ENCODE measurements at places on chromosomes 2 and 18.

DNA sequence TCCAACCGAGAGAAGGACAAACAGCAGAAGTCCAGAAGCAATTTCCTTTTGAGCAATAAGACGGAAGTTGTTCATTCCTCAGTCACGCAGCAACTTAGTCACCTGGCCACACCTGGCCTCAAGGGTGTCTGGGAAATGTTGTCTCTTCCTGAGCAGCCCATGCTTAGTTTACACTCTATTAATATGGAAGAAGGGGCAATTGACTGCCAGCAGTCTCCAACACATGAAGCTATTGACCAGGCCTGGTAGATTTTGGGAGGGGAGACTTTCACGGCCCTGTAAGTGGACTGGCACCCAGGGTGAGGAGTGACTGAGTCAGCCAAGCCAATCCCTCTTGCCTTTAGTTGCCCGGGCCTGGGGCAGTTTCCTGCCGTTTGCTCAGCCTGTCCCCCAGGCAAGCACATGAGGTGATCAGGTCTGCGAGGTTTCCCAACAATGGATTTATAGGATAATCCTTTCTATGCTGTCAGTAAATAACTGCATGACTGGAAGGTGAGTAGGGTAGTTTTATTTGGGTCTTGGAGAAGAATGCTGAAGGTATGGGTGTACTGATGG lies 43.8 kb upstream of the PPP4R1 start:
- DNase-seq = no peak

- DNase-seq = no peak
Measured at GRCh38 chr2:216637472-216637871, 4.3 kb downstream of the IGFBP2 start.

DNA sequence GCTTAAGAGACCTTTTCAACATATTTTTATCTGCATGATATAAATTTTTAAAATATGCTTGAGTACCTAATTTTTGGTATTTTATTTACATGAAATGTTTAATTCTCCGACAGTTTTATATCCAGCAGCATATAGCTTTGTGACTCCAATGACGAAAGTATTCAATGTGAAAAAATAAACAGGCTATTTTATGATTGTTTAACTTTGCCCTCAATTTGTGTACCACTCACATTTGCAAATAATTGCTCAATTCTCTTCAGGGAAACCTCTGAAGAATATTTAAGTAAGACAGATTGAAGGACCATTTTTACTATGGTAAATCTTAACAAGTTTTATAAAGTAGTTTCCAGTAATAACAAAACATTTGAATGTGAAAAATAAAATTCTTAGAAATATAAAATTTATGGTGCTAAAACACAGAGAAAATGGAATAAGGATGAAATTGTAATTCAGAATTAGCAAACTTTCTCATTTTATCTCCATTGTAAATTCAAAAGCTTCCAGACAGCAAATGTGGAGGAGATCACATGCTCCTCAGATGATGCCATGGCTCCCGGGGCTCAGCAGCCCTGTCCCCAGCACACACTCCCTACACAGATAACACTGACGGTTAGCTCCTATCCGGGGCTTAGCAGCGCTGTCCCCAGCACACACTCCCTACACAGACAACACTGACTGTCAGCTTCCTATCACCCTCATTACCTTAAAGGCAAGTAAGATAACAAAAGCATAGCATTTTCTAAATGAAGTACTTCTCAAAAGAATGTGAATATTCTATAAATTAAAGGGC lies 39.7 kb downstream of the SH3YL1 start:
- no peak for DNase-seq

- no peak for DNase-seq
Measured at GRCh38 chr2:203875471-203875870, 7.9 kb downstream of the CTLA4 start.

- DNase-seq = no peak
Measured at GRCh38 chr18:7307030-7307429, 76.1 kb downstream of the LRRC30 start.

DNA sequence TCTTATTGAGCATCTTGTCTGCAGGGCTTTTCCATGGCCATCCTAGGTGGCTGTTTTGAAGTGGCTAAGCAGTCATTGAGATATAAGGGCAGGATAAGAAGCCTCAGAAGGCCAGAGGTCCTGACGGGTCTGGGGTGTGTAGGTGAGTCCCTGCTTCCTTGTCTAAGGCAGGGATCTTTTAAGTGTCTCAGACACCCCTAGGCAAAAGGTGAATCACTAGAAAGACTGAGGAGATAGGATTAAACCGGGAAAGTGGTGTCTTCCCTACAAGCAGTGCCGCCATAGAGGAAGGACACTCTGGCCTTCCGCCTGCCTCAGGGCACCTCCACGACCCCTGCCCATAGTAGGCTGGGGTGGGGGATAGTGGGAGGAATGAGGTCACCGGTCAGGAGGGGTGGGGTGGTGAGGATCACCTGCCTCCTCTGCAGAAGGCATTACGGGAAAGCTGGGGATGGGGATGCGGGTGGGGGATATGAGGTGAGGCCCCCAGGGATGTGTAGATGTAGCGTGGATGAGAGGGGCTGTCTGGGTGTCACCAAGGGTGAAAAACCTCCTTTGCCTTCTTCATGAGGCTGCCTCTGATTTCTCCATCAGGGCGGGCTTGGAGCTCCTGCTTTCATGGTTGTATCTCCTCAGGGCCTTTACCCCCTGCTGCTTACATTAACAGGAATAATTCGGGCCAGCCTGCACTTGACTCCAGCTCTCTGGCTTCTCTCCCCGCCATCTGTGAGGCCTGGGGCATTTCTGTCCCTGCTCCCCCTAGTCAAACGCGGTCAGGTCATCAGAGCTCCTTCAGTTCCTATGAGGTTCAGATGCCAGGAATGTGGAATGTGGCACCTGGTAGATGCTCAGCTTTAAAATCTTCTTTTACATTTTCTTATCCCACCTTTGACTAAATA lies 244.0 kb downstream of the DYSF start:
- DNase-seq = no peak

- no peak for DNase-seq
Measured at GRCh38 chr2:229646186-229646723, 68.1 kb downstream of the DNER start.

GRCh38 chr2:149360106-149360505 lies 29.7 kb downstream of the LYPD6 start:
- no peak for DNase-seq

- DNase-seq = no peak
Measured at GRCh38 chr18:12295389-12296086, 12.5 kb upstream of the TUBB6 start.

DNA sequence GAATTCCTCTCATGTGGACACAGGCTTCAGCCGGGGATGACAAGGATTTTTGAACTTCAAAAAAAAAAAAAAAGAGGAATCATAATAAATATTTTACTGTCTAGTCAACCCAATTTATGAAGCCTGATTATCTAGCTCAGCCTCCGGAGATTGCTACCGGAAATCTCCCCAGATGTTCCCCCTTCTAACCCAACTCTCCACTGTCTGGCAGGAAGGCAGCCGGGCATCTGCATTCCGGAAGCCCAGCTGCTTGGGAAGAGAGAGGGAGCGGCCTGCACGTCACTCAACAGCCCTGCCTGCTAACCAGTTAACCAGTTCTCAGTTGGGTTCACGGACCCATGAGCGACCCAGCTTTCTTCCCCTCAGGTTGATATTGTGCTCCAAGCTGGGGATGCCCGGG lies 87.2 kb upstream of the POU3F3 start:
- no peak for DNase-seq

DNA sequence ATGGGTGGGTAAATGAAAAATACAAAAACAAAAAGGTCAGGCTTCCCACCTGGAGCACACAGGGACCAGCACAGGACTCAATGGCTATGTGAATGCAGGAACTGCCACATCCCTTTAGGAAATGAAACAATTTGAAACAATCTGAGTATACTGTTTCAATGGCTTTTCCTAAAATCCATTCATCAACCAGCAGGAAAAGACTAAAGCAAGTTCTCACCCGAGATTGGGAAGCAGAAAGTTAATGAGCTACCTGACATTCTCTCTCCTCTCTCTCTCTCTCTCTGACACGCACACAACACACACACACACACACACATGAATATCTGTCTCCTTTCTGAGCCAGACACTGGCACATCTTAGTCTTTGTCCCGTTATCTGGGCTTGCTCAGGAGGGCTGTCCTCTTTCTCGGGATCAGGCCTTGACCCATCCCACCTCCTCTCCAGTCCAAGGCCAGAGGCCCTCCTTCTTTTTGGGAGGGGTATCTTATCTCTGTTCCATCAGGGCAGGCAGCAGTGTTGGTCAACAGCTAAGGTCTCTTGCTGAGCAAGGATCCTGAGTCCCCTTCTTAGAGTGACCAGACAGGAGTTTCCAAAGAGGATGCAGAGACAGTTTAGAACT lies 11.6 kb upstream of the LRRFIP1 start:
- no peak for DNase-seq

DNA sequence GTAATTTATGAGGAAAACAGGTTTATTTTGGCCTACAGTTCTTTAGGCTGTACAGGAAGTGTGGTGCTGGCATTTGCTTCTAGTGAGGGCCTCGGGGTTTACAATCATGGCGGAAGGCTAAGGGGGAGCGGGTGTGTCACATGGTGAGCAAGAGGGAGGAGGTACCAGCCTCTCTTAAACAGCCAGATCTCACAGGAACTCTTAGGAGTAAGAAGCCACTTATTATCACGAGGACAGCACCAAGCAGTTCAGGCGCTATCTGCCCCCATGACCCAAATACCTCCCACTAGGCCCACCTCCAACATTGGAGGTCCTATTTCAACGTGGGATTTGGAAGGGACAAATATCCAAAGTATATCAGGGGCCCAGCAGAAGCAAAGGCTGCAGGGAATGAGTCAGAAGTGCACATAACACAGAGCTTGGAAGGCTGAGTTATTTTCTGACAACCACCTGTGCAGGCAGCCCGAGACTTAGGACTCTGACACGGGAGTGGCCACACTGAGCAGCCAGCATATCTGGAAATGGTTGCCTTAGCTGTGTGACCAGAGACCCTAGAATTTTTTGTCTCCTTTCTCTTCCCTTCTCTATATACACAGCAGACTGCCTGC lies 170.9 kb downstream of the PRPF40A start:
- DNase-seq = no peak

DNA sequence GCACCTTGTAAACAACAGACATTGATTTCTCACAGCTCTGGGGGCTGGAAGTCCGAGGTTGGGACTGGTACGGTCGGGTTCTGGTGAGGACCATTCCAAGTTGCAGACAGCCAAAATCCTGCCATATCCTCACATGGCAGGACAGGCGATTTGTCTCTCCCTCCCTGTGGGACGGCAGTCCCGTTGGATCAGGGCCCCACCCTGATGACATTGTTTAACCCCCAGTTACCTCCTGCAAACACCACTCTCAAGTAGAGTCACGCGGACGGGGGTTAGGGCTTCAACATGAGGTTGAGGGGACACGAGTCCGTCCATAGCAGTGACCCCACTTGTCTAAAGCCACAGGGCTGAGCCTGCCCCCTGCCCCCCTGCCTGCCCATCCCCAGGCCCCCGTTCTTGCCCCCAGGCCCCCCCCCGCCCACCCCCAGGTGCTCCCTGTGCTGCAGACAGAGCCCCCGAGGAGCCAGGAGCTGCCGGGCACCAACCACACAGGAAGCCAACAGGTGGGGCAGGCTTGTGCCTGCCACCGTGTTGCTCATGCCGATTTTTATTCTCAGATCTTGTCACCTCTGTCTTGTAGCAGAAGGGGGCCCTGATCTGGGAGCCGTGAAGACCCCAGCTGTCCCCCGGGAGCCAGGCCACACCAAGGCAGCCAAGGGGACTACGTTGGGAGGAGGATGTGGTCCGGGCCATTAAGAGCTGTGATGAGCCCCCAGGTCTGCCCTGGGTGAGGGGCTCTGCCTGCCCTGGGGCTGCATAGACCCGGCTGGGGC lies 82.2 kb downstream of the NFATC1 start:
- no peak for DNase-seq

DNA sequence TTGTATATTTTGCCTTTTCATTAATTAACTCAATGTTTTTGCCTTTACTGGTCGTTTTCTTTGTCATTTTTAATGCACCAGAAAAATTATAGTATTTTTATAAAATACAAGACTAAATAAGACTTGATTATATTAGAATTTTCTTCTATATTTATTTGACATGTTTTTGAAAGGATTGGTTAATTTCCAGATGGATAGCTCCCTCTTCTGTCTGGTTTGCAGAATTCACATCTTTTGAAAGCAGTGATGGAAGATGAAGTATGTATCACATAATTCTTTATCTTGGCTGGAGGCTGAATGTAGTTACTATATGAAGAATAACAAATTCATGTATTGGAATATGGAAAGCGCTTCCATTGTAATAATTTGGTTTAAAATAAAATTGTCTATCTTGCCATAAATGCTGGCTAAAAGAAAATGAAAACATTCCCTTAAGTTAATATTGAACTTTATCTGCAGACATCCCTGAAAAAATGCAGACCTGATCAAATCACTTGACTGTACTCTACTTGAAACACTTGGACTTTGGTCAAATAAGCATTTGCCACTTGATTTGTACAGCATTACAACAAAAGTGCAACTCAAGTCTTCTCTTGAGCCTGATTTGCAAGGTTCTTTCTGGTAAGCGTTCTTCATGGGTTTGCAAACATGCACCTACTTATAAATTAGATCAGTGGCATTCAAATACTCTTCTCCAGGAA lies 86.3 kb upstream of the EFEMP1 start:
- no peak for DNase-seq

- DNase-seq = no peak
Measured at GRCh38 chr2:41972819-41973218, 75.0 kb upstream of the PKDCC start.

DNA sequence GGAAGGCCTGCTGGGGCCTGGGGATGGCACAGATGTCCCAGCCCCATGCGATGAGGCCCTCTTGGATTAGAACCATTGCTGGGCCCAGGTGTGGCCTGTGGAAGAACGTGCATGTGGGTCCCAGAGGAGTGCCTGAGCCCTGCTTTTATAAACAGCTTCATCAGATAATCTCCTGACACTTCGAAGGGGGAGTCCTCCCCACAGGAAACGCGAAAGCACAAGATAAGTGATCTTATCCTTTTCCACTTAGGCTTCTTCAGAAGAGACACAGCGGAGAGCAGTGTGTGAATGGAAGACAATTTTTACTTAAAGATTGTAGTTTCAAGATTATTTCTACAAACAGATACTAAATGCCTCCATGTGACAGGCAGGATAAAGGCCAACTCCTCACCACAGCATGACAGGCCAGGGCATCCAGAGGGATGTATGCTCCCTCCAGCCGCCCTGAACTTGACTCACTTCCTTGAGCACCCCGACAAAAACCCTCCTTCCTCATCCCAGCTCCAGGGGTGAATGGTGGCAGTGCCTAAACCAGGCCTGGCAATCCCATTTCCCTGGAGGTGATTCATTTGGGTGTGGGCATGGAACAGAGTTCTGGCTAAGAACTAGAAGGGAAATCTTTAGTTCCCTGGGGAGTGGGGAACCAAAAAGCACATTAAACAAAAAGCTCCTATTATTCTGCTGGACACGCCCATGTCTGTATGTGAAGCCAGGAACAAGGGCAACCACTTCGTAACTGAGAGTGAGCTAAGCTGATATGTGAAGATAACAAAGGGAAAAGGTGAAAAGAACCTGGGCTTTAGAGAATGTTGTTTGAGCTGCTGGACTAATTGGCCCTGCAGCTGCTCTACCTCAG lies 56.2 kb upstream of the TMEM163 start:
- DNase-seq = no peak

Data from hepatic stellate cell (primary cell).